ENCODE measurements at places on chromosomes 16 and 17.

- no peak for DNase-seq
Measured at GRCh38 chr17:11901931-11902330, 95.3 kb downstream of the ZNF18 start.

GRCh38 chr17:78650093-78650715 lies 73.0 kb upstream of the DNAH17 start:
- DNase-seq, result no peak

GRCh38 chr16:30470170-30470512 lies 2.4 kb upstream of the ITGAL start:
- DNase-seq, result no peak

- peak; percentile 98 for DNase-seq
Measured at GRCh38 chr17:10036511-10037061, 131.5 kb upstream of the RCVRN start.

- no peak for DNase-seq
Measured at GRCh38 chr16:12093902-12094301, 117.4 kb downstream of the SNX29 start.

GRCh38 chr17:61380836-61381525 lies 18.7 kb upstream of the TBX2 start:
- no peak for DNase-seq

DNA sequence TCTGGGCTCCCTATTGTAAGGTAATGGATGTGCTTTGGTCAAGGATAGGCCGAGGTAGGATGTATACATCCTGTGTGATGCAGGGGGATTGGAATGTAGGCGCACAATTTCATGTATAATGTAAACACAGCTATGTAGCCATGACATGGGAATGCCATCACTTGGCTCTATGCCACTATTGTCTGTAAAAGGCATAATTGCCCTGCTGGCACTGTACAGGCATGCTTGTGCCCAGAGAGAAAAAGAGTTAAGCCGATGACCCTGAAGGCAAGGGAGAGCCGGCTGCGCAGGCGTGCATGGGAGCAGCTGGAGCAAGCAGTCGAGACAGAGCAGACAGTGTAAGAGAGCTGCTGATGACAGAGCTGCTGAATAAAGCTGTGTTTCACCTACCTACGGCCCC lies 212.5 kb upstream of the CPHXL start:
- no peak for DNase-seq

DNA sequence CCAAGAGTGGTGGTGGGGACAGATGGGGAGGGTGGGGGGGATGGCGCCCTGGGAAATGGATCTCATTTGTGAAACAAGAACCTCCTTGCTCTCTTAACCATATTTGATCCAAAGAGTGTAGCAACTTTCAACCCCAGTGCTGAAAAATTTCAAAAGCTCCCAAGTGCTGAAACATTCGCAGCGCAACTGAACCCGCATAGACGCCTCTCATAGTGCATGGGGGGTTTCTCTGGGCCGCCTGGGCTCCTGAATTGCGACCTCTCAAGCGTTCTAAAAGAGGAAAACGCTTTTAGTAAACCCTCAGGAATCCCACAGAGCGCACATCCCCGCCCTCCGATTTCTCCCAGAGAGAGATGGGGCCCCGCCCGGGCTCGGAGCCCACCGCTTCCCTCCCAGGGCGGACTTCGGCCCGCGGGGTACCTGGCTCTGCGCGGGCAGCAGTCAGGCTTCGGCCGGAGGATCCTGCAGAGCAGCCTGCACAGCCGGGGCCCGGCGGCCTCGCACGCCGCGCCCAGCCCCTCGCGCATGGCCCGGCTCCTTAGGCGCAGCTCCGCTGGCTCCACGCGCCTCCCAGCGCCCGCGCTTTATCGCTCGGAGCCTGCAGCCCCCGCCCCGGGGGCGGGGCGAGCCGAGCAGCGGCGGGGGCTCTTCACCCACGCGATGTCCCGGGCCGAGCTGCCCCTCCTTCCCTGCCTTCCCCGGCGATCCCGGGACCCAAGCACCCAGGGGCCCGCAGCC lies 7.0 kb downstream of the NOS2 start:
- peak; percentile 7 for DNase-seq

DNA sequence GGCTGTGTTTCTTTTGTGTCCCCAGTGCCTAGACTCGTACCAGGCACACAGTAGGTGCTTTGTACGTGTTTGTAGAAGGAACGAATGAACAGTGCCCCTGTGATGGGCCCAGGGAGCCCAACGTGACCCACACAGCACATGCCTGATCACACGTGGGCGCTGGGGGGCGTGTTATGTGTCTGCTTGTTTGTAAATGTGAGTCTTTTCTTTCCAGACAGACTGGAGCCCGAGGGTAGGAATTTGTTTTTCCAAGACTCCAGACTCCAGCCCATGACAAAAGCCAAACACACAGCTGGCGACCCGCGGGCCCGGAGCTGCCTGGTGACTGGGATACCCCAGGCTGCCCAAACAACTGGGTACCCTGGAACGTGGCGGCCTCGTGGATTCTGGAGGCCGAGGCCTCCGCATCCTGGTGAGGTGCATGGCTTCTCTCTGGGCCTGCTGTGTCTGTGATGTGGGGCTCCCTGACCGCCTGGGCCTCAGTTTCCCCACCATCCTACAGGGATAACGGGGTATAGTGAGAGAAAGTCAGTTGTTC lies 14.9 kb upstream of the CBFA2T3 start:
- DNase-seq, result no peak

DNA sequence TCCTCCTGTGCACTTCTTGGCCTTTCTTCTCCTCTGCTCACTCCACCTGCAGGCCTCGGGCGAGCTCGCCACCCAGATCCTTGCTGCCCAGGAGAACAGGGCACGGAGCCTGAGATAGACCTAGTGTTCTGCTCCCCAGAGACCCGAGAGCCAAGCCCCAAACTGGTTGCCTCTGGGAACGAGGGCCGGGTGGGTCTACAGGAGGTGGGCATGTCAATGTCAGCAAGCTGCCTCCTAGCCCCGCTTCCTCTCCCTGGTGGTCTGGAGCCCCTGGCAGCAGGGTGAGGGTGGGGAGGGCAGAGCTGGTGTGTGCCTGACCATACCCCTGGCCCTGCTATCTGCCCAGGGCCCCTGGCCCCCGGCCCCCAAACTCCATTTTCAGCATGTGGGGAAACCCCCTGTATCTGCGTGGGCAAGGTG lies 841 bp upstream of the NDRG4 start:
- no peak for DNase-seq

- no peak for DNase-seq
Measured at GRCh38 chr17:62111562-62112171, 46.6 kb upstream of the MED13 start.

DNA sequence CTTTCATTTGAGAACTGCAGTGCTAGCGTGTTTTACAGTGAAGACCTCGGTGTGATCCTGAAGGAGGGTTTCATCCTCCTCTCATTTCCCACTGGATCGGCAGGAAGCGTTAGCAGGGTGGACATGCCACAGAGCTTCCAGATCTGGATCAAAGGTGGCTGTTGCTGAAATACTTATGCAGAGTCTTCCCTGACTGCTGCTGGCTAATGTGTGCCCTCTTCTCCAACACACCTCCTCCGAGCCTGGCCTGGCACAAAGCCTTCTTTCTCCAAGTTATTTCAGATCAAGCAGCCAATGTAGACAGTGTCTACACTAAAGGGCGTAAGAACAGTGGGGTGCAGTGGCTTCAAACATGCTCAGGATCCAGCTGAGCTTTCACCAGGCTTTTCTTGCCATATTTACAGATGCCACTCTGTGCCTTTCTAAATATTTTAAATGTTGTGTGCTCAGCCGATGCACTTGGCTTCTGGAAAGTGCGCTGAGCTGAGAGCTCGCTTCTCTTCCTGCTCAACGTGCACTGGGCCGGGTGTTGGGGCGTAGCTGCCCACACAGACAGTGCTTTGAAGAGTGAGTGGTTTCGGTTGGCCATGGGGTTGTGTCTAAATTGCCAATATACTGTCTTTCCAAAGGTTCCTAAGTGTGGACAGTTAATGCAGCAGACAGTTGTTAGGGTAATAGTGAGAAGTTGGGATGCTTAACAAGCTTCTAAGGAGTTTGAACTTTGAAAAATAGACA lies 2.1 kb downstream of the ZNF750 start:
- DNase-seq, result no peak

DNA sequence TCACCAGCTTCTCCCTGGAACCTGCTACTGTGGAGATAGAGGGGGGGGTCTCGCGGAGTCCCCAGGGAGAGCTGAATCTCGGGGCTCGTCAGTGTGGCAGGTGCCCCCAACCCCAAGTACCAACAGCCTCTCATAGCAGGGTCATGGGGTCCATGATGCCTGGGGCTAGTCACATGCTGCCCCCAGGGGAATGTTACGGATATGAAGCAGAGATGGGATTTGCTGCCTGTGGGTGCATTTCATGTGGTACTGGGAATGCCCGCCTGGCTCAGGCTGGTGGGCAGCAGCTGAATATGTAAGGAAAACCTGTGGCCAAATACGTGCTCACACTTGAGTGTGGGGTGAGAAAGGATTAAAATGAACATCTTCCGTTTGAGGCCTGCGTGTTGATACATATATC lies 49.4 kb downstream of the MEAK7 start:
- DNase-seq, result no peak

DNA sequence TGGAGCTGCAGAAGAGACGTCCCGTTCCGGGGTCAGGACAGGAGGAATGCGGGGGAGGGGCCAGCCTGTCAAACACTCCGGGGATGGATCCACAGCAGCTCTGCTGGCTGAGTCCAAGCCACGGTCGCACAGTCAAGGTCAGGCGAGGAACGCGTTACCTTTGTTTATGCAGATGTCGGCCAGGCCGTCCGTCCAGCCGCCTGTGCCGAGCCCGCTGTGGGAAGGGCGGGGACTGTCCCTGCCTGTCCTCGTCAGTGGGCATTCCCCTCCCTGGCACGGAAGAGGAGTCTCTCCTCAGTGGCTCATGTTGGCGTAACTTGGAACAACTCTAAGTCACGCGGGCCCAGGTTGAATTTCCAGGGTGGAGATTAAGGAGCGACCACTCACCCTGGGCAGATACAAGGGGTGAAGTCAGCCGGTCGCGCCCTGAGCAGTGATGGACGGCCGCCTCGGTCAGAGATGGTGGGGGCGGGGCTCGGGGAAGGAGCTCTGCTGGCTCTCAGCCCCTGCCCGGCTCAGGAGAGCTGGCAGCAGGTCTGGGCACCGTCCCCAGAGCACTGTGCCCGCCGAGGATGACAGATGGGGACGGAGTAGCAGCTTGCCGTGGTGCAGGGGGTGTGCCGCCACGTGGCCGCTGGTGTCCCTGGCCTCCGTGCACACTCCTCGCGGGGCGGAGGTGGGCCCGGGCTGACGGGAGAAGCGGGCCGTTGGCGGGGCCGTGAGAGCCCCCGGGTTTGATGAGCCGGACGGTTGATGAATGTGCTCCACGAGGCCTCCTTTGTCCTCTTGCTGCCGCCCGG lies 7.3 kb downstream of the CACNA1H start:
- peak; percentile 24 for DNase-seq

DNA sequence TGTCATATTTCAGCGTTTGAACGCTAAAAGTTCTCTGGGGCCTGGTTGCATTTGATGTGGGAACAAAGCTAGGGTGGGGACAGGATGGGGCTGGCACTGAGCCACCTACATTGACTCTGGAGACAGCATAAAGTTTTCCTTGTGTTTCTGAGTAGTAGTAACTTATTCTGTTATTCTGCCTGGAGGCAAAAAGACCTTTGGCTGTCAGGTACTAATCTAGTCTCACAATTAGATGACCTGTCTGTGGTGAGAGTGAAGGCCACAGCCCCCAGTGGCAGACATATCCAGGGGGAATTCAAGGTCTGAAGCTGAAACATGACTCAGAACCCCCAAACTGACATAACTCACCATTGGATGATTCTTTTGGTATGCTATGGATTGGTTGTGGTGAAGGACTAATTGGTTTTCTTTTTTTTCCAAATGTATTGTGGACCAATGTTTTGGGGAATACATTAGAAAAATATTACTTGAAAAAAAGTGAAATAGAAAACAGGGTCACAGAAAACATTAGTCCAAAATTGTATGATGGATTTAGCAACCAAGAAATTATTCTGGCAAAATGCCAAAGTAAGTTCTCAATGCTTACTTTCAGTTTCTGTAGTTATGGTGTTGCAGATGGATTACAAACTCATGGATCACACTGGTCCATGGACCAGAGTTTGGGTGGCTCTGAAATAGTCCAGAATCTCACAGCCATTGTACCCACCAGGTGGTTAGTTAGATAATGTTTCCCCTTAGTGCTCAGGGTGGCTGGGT lies 10.5 kb upstream of the SALL1 start:
- no peak for DNase-seq

DNA sequence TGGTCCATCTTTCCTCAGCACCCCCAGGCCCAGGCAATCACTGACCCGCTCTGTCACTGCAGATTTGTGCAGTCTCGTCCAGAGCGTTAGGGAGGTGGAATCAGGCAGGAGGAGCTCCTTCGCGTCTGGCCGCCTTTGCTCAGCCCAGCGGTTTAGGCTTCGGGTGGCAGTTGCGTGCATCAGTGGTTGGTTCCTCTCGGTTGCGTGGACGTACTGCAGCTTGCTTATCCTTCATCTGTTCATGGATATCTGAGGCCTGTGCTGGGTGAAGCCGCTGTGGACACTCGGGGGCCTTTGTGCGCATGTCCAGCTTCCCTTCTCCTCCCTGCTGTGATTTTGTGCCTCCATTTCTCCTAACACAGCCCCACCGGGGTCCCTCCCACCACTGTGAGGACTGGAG lies 4.7 kb upstream of the P2RX1 start:
- DNase-seq, result no peak

GRCh38 chr16:72474501-72475123 lies 302.7 kb upstream of the PMFBP1 start:
- peak; percentile 42 for DNase-seq

DNA sequence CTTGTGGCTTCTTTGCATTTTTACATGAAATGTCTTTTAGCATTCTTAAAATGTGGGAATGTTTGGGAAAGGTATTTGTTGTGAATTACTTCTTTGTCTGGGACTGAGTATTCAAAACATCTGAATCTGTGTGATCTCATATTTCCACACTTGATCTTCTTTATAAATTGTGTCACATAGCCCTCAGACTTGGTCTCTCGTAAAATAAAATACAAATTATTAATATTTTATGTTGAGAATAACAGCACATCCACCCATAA lies 81.9 kb downstream of the TUBD1 start:
- no peak for DNase-seq

DNA sequence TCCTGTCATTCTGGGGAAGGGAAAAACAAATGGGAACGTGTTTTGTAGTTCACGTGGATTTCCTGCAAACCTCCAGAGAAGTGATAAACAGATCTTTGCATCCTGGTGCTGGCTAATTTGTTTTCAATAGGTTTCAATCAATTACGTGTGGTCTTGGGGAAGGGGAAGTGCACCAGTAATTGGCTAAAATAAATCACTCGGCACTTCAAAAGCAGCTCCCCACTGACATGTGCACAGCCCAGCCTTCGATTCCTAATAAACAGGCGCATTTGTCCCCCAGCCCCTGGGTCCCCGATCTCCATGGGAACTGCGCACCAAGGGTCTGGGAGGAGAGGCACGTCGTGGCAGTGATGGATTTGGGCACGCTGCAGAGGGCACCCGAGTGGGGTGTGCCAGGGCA lies 112.9 kb upstream of the GSE1 start:
- no peak for DNase-seq

DNA sequence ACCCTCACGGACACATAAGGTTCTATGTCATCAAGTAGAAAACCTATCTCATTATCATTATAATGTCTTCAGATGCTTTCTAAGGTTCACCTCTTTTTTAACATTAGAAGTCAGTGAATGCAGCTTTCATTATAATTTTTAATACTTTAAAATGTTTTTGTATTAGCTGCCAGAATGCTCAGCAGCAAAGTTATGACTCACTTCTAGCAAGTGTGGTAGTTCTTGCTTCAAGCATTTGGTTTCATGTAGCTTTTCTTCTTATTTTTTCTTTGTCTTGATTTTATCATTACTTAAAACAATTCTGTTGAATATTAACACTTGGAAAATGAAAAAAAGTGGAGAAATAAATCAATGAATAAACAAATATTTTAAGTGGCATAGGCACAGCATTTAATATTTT lies 23.4 kb downstream of the LPCAT2 start:
- no peak for DNase-seq

GRCh38 chr17:57243171-57243622 lies 13.1 kb upstream of the MSI2 start:
- peak; percentile 52 for DNase-seq
